ENCODE measurements at places on chromosomes 11 and 22. TPM values are rescaled to one million over a fixed set of nuclear protein-coding genes. Genes with fewer than 3 reads are reported as not detected.

The FGF19 gene
- total RNA-seq, result 0.09 TPM

The GPHA2 gene
- not detected for total RNA-seq

The DBX1 gene
- total RNA-seq, result not detected

The CYB5R2 gene
- total RNA-seq, result not detected

The MS4A6E gene
- not detected for total RNA-seq
